Central memory CD4-positive, alpha-beta T cell (primary cell): ENCODE measurements at places on chromosomes 3 and 15.

- no peak for DNase-seq
Measured at GRCh38 chr3:146145642-146146041, 15.3 kb downstream of the PLOD2 start.

DNA sequence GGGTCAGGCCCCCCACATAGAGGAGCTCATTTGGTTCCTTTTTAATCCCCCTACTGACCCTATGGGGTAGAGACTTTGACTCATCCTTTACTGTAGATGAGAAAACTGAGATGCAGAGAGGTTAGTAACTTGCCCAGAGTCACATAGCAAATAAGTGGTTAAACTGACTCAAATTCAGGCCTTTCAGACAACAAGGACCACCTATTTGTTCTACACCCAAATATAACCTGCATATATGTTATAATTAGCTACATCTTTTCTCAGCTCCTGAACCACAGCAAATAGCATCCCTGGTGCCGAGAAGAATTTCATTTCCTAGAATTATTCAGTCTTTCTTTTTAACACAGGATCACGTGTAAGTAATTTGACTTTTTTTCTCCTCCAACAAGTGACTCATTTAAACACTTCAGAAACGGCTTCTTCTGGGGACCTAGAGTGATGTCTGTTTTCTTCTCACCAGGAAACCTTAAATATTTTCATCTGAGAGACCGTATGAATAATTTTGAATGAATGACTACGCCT lies 57.4 kb downstream of the MGLL start:
- no peak for DNase-seq

DNA sequence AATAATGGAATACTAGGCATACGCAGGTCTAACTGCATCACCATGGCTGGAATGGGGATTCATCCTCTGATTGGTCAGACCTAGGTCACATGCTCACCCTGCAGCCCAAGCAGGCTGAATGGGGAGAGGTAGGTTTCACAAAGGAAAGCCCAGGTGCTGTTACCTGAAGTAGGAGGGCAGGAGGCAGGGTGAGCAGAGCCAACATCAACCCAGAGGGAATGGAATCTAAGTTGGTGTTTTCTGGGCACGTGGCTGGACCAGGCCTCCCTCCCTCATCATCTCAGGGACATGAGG lies 6.7 kb upstream of the H1-8 start:
- no peak for DNase-seq

DNA sequence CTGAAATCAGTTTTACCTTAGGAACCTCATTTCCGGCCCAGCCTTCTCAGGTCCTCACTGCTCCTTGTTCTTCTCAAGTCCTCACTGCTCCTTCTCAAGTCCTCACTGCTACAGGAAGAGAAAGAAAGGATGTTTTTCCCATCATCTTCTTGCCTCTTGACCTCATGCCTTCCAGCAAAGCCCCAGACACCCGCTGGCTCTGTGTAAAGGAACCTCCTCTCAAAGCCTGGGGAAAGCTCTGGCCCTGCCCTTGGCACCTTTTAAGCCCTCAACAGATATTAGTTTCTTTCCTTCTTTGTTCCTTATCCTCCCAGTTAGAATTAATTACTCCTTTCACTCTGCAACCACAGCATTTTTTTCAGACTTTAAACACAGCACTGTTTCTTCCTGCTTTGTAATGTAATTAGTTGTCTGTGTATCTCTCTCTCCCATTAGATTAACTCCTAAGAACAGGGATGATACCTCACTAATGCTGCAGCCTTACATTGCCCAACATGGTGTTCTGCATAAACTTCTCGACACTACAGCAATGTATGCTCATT lies 4.0 kb upstream of the WDR49 start:
- DNase-seq = no peak

- DNase-seq = no peak
Measured at GRCh38 chr3:74663178-74663577, 48.7 kb upstream of the CNTN3 start.

DNA sequence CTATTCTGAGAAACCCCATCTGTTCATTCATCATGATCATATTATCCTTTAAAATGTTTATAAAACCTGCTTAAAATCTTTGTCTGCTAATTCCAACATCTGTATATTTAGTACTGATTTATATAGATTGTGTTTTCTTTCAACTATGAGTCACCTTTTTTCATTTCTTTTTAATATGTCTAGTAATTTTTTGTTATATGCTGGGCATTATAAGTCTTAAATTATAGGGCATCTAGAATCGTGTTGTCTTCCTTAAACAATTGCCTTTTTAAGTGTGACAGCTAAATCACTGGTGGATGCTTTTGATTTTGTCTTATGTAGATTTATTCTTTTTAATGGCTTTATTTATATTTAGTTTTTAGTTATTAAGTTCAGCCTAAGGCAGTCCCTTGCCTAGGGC lies 323.4 kb upstream of the THRB start:
- no peak for DNase-seq

- DNase-seq = no peak
Measured at GRCh38 chr3:4417449-4417848, 49.6 kb downstream of the SUMF1 start.

DNA sequence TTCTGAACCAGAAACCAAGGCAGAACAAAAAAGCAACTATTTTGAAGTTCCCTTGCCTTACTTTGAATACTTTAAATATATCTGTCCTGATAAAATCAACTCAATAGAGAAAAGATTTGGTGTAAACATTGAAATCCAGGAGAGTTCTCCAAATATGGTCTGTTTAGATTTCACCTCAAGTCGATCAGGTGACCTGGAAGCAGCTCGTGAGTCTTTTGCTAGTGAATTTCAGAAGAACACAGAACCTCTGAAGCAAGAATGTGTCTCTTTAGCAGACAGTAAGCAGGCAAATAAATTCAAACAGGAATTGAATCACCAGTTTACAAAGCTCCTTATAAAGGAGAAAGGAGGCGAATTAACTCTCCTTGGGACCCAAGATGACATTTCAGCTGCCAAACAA lies 4.6 kb downstream of the DTX3L start:
- DNase-seq = no peak

- no peak for DNase-seq
Measured at GRCh38 chr3:31999907-32000439, 18.4 kb downstream of the ZNF860 start.

- no peak for DNase-seq
Measured at GRCh38 chr3:32606960-32607359, 36.3 kb upstream of the DYNC1LI1 start.

DNA sequence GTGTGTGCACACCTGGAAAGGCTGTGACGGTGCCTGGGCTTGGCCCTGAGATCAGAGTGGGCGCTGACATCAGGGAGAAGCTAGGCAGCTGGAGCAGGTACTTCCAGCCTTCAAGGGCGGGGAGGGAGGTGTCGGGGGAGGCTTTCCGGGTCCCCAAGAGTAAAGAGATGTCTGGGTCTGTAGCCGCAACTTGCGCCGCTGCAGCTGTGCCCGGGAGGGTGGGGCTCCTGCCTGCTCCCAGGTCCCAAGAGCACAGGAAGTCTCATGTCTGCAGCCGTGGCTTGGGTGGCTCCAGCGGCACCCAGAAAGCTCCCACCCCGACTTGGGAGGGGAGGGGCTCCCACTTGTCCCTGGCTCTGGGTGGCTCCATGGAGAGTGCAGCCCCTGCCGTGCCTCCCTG lies 103.2 kb upstream of the BNIP2 start:
- DNase-seq = peak; percentile 64

DNA sequence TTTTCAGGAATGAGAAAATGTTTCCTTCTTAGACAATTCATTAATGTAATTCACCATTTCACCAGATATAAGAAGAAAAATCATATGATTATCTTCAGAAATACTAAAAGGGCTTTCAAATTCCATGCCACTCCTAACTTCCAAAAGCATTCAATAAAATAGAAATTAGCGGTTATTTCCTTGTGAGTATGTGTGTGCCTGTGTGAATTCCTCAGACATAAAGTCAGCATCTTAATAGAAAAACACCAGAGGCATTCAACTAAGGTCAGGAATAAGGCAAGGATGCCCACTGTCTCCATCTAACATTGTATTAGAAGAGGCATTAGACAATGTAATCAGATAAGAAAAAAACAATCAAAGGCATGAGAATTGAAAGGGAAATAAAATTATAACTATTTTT lies 88.4 kb downstream of the PLCH1 start:
- DNase-seq = no peak

DNA sequence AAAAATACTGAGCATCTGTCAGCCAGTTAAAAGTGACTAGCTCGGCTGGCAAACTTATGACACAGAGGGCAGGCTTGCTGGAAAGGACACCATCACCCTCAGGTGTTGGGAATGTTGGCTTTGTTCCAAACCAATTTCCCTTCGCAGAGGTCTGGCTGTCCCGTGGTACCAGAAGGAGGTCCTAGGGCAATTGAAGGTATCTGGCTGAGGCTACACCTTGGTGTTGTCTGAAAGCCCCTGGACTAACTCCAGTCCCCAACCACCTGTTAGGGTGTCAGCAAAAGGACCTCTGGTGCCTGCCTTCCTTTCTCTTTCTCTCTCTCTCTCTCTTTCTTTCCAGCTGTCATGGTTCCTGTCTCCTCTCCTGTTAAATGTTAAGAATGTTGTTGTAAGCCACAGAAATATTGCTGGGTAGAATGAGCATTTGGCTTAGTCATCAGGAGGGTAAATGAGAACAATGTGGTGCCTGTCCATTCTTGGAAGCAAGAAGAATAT lies 12.5 kb downstream of the PRR20G start:
- no peak for DNase-seq

DNA sequence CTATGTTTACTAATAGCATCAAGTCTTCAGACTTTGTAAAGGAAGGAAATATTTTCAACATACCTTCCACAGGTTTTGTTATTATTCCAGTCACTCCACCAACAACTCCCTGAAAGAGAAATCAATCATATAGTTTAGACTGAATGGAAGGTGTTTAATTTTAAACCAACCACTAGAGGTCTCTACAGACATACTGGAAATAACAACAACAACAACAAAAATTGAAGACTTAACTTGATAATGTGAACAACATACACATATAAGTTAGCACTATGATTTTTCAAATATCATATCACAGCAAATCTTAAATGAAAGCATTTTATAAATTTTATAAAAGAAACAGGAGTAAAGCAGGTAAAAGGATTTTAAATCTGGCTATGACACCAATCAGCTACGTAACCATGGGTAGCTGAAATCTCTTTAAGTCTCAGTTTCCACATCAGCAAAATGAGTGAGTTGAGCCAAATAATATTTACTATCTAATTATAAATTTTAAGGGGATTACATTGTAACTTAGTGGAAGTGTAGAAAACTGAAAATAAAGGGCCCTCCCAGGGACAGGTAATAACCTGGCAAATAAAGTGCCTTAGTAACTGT lies 188.2 kb downstream of the VPS13C start:
- DNase-seq = peak; percentile 2

DNA sequence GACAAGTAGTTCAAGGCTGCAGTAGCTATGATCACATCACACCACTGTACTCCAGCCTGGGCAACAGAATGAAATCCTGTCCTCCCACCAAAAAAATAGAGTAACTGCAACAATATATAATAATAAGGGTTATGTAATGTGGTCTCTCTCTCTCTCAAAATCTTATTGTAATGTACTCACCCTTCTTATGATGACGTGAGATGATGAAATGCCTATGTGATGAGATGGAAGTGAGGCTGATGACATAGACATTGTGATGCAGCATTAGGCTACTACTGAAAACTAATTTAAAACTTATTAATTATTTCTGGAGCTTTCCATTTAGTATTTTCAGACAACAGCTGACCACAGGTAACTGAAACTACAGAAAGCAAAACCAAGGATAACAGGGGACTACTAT lies 27.4 kb downstream of the TASOR start:
- no peak for DNase-seq

DNA sequence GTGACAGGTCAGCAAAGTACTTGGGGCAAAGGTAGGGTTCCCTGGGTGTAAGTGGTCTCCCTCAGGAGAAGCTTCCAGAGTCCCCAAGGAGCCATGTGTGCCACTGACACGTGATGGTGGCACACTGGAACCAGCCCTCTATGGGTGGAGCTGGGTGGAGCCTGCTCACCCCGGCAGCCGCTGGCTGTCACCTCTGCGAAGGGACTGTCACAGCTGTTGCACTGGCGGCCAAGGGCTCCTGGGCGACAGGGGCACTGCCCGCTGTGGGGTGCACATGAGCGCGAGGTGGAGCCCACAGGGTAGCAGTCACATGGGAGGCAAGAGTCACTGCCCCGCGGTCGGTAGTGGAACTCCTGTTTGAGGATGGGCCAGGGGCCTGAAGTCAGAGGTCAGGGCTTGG lies 12.0 kb downstream of the CELSR3 start:
- DNase-seq = no peak

- DNase-seq = peak; percentile 64
Measured at GRCh38 chr3:43378066-43378935, 92.0 kb downstream of the SNRK start.

DNA sequence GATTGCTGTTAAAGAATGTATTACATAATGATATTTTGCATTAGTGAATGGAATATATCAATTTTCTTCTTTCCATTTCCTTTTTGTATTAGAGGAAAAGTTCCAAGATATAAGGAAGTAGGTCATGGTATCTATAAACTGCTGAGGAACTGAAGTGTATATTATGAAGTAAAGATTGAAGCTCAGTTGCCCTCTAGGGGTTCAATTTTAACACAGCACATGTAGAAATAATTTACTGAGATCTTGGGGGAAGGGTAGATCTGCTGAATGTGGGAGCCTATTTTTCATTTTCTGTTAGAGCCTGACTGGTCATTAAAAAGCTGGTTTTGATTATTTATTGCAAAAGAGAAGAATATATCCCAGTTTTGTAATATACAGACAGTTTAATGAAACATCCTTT lies 45.2 kb downstream of the CMC1 start:
- peak; percentile 20 for DNase-seq

GRCh38 chr3:15330031-15330596 lies 2.3 kb downstream of the SH3BP5 start:
- no peak for DNase-seq

GRCh38 chr3:160220038-160220437 lies 5.2 kb upstream of the C3orf80 start:
- no peak for DNase-seq

GRCh38 chr3:53998980-53999379 lies 107.3 kb upstream of the SELENOK start:
- DNase-seq = no peak
